ENCODE measurements at places on chromosomes 5 and 9. TPM values are rescaled to one million over a fixed set of nuclear protein-coding genes. Genes with fewer than 3 reads are reported as not detected.

The SYNPO gene
- total RNA-seq, result 13.5 TPM

The IRX4 gene
- total RNA-seq, result 1.4 TPM

The GPSM1 gene
- 41.1 TPM for total RNA-seq

The PCA3 gene
- total RNA-seq, result not detected

The FOXI1 gene
- total RNA-seq, result not detected

The SLC34A3 gene
- total RNA-seq, result not detected

The FBN2 gene
- total RNA-seq, result 523 TPM

The CEL gene
- 0.70 TPM for total RNA-seq

The SPATA31E1 gene
- not detected for total RNA-seq

The SNCAIP gene
- 1.8 TPM for total RNA-seq

The PLAC8L1 gene
- total RNA-seq, result not detected

The HAPLN1 gene
- total RNA-seq, result 7.4 TPM

The ADAMTS16 gene
- not detected for total RNA-seq

The PCSK5 gene
- total RNA-seq, result 5.7 TPM

The MIER3 gene
- 28.9 TPM for total RNA-seq

The ARL14EPL gene
- not detected for total RNA-seq

The IL11RA gene
- total RNA-seq, result 40.8 TPM

The IFNK gene
- total RNA-seq, result not detected

The NDUFS4 gene
- total RNA-seq, result 112 TPM

The GABRA6 gene
- not detected for total RNA-seq

The CER1 gene
- total RNA-seq, result not detected

The SLC23A1 gene
- total RNA-seq, result not detected

The PCDHGC4 gene
- 0.26 TPM for total RNA-seq

The LCN15 gene
- total RNA-seq, result not detected

The TLR4 gene
- total RNA-seq, result 2.6 TPM

The SHOC1 gene
- total RNA-seq, result not detected

The SOX30 gene
- not detected for total RNA-seq

The ANAPC2 gene
- total RNA-seq, result 10.4 TPM

The NEURL1B gene
- 1.5 TPM for total RNA-seq

The CMYA5 gene
- total RNA-seq, result 0.94 TPM

The WDR31 gene
- 1.6 TPM for total RNA-seq

The CTXN3 gene
- total RNA-seq, result not detected

The LIX1 gene
- total RNA-seq, result not detected

The LOX gene
- 216 TPM for total RNA-seq

The WDR38 gene
- total RNA-seq, result not detected

The PCDHA11 gene
- total RNA-seq, result not detected

The CFAP90 gene
- not detected for total RNA-seq

The IER5L gene
- total RNA-seq, result 94.3 TPM

The ADAM19 gene
- 8.2 TPM for total RNA-seq

The MPDZ gene
- 25.4 TPM for total RNA-seq

Data from pericardium fibroblast (primary cell).